ENCODE measurements at places on chromosomes 7 and 10. TPM values are rescaled to one million over a fixed set of nuclear protein-coding genes. Genes with fewer than 3 reads are reported as not detected.
A peak's percentile ranks its signal among the peaks of the same experiment; 100 is the strongest.

PDCD11 gene
- total RNA-seq = 56.0 TPM

SPAM1 gene
- not detected for total RNA-seq

ZNF804B gene
- 0.47 TPM for total RNA-seq

BLOC1S2 gene
- 120 TPM for total RNA-seq

TRPV6 gene
- 0.86 TPM for total RNA-seq

- ATAC-seq = no peak
Measured at GRCh38 chr10:94223702-94224370, 138.9 kb downstream of the NOC3L start.

DNA sequence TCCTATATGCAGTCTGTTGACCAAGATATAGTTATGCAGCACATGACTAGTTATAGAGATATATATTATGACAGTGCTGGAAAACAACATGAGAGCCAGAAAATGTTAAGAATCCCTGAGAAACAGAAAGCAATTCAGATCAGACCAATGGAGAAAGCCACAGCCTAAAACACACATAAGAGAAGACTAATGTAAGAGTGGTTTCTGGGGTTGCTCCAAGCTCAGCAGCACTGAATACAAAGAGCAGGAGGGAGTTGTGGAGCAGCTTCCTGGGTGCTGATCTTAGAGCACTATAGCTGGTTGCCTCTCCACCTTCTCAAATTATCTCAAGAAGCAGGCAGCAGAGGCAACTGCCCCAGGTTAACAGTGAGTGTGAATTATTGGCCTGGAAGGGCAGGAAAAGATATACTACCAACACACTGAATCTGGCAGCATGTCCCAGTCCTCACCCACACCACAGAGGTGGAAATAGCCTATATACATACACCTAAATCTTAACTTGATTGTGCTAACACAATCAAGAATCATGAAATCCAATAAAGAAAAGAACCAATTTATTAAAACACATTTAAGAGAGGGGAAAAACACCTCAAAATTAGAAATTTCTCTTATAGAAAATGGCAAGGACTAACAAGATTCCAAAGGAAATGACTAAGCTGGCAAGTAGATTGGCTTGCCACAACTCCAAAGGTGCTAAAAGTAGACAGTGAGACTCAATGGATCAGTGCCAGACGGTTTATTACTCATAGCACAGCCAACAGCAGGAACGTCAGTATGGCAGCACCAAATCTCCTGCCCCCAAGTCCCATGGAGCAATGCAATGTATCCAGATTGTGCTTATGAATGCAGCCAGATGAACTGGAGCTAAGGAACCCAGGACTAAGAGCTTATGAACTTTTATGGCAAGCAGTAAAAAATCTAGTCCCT is 5.1 kb downstream of the PTTG1IP2 start:
- ATAC-seq = no peak

DNA sequence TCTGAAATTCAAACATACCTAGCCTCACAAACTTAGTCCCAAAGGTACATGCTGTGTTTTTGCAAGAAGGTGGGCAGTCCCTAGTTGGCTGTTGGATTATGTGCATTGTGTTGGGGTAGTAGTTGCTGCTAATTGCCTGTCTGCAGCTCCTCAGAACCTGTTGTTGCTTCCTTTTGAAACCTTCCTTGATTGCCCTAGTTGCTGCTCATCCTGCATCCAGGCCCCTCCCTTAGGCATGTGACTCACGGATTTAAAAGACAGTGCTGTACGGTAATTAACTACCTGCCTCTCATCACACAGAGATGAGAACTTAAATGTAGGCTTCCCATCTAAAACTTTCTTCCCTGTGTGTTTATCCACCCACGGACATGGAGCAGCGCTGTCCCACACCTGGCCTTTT is 67.7 kb downstream of the BMPR1A start:
- ATAC-seq = no peak

DNA sequence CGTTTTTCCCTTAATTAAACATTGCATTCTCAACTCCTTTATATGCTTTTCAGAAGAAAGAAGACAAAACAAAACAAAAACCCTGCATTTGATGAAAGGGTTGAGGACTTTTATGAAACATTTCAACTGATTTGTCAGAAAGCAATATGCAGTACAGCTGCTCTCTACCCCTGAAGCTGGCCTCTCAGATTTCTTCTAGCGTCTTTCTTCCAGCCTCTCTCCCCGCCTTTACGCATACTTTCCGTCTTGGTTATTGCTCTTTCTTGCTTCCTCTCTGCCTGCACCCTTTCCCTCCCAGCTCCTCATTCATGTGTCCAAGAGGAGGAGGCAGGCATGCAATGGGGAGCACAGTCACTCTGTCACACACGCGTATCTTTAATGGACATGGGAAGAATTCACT is 91.0 kb upstream of the COL1A2 start:
- peak; percentile 77 for ATAC-seq

GRCh38 chr7:146659732-146660131 is 543.1 kb downstream of the CNTNAP2 start:
- ATAC-seq = no peak

DNA sequence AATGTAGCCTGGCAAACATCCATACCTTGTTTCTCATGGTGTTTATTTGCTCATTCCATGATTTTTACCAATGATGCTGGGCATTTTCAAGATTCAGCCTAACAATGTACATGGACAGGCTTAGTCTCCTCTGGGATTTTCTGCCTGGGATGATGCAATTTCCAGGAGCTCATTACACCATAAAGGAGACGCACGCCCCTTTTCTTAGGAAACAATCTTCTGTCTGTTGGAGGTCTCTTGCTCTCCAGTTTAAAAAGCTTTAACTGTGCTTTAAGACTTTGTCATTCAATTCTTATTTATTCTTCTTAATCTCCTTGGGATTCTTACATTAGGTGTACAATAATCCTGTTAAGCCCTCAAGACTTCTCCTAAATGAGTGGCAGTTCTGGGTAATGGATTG is 150.3 kb upstream of the NRP1 start:
- no peak for ATAC-seq

- no peak for ATAC-seq
Measured at GRCh38 chr7:140621401-140622021, 19.1 kb downstream of the DENND2A start.

- ATAC-seq = peak; percentile 70
Measured at GRCh38 chr10:14560274-14560673, 214.4 kb downstream of the FAM107B start.

DNA sequence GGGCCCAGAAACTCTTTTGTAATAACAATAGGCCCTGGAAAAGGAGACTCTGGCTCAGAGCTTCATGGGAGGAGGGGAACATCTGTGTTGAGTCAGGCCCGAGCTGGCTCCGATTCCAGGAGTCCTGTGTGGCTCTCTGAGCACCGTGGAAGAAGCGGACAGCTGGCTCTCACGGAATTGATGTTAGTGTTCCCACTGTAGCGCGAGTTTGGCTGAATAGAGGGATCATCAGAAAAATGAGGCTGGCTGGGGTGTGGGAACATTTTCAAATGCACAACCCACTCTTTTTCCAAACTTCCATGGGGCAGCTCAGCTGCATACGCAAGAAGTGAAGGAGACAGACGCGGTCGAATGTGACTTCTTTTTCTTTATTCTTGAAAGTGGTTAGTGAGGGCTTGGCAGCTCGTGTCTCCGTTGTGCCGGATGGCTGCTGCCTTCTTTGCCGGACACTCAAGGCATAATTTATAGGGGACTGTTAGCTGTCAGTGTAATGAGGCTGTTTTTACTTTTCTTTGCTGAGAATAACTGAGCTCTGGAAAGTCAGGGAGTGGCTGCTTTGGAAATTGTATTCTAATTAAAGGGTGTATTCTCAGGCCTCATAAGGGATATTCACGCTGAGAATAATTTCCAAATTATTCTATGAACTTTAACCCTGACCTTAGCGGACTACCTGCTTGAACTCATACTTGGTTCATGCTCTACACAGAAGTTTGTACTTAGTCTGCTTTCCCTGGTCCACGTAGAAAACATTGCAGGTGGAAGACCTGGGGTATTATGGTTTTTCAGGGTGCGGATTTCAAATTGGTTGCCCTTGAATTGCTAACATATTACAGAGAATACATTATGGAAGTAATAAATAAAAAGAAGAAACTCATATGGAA is 23.1 kb downstream of the MDFIC start:
- peak; percentile 93 for ATAC-seq

DNA sequence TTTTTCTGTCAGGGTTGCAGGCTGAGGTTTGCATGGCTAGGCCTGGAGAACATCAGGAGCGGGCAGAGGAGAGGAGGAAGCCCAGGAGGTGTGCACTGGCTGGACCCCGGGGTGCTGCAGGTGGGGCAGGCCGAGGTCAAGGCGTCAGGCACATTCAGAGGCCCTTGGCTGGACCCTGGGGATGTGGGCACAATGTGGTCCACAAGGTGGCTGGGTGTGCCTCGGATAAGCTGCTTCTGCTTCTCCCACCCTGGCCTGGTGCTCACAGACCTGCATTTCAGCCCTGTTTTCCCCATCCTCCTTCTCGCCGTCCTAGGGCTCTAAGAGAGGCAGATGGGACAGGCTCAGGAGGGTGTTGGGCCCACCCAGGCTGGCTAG is 108.2 kb downstream of the ADCY1 start:
- ATAC-seq = no peak
